ENCODE measurements at places on chromosomes 12 and 14.

DNA sequence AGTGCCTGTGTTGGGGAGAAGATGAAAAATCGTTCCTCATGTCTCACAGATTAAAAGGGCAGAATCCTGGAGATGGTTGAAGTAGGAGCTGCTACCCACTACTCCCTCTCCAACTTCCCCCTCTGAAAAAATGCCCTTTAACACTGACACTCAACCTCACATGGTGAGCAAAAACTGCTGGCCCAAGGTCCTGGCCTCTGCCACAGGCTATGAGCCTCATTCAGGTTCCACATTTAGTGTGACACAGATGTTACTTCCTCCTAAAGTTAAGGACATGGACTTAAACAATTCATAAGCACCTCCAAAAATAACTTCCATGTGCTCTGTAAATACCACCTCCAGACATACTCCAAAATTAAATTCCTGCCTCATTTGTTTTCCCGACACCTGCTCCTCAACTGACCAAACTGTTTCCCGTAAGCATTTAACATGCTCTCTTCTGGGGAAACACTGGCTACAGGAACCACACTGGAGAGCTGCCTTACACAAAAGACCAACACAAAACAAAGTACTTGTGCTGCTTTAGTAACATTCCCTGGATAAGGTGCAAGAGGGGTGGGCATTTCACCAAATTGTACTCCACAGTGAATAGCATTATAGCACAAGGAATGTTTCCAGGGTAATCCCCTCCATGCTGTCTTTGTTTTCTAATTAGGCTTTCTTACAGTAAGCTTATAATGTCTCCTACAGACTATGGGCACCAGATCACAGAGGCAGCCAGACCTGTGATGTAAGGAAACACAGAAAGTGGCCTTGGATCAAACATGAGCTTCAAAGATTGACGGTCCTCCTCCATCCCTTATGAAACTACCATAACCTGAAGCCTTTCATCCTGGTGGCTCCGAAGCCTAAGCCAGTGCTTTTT lies 57.0 kb downstream of the PHLDA1 start:
- DNase-seq: no peak

GRCh38 chr12:58588770-58589169 lies 331.5 kb downstream of the LRIG3 start:
- DNase-seq: no peak

DNA sequence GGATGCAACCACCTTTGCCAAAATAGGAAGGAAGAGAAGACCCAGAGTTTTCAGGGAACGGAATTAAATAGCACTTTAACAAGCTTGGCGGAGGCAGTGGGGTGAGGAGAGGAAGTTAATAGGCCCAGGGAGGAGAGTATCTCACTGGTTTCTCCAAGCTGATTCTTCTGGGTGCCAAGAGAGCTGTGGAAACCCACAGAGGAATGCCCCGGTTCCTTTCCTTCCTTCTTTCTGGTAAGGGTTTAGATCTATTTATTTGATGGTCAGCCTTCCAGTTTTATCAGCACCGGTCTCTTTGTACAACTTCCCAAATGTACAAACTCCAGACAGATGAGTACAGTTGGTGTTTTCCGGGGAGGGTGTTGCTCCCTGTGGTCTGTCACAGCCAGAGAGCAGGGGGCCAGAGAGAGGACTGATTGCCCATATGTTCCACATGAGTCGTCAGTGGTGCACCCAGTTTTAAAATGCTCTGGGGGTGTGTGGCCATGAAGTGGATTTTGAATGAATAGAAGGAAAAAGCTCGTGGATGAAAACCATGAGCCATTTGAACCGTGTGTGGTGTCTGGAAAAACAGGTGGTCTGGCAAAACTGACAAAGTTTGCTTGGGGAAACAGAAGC lies 26.6 kb downstream of the PRKCH start:
- no peak for DNase-seq

GRCh38 chr14:67514650-67515385 lies 18.3 kb upstream of the PLEKHH1 start:
- DNase-seq: no peak

GRCh38 chr12:33587784-33588712 lies 148.4 kb upstream of the SYT10 start:
- DNase-seq: no peak
